H9 (cell line): ENCODE measurements at places on chromosomes 7 and 10.

DNA sequence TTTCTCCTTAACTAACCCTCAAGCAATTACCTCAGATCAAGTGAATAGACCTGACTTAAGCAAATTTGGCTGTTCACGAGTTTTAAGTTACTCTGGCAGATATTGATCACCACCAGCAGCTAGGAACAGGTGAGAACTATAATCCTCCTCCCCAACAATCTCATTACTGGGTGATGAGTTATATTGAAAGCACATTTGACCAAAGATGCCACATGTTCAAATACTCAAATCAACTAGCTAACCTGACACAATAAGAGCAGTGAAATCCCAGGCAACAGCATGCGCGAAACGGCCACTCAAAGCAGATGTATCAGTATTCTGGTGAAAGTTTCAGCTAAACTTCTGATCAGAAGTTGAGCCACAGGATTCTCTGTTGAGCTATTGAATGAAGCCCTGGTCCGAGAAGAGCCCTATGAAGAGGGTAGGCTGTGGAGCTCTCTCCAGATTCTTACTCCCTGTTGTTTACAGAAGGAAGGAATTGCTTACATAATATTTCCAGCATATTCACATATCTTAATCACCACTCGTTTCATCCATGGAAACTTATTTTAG is 52.6 kb downstream of the CAV1 start:
- no peak for DNase-seq

GRCh38 chr7:33054261-33054964 is 8.2 kb downstream of the NT5C3A start:
- no peak for DNase-seq

DNA sequence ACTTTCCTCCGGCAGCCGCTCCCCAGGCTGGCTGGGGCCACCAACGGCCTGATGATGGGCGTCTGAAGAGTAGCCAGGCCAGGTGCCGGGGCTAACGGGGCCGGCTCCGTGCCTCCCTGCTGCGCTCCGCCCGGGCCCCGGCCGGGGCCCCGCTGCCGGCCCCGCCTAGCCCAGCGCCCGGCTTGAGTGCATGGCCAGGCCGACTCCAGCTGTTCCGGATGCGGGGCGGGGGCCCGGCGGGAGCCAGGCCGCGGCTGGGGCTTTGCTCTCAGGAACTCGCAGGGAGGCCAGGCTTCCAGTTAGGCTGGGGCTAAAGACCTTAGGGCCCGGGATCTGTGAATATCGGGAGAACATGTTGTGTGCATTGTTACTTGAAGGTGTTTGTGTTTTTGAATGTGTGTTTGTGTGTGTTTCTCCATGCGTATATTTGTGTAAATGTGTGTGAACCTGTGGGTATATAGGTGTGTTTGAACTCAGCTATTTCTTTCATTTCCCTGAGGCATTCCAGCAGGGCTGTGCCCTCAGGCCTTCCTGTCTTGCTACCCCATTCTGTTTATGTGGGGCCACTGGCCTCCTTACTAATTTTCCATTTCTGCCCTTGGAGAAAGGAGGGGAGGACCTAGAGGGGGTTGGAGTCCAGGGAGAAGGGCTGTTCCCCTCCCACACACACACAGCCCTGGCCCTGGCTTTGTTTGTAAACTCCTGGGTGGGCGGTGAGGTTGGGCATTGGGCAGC is 1.1 kb upstream of the LBX1 start:
- DNase-seq: no peak

GRCh38 chr7:25647872-25648271 is 419.6 kb upstream of the NPVF start:
- no peak for DNase-seq

- no peak for DNase-seq
Measured at GRCh38 chr10:29499993-29500537, 134.7 kb downstream of the SVIL start.

DNA sequence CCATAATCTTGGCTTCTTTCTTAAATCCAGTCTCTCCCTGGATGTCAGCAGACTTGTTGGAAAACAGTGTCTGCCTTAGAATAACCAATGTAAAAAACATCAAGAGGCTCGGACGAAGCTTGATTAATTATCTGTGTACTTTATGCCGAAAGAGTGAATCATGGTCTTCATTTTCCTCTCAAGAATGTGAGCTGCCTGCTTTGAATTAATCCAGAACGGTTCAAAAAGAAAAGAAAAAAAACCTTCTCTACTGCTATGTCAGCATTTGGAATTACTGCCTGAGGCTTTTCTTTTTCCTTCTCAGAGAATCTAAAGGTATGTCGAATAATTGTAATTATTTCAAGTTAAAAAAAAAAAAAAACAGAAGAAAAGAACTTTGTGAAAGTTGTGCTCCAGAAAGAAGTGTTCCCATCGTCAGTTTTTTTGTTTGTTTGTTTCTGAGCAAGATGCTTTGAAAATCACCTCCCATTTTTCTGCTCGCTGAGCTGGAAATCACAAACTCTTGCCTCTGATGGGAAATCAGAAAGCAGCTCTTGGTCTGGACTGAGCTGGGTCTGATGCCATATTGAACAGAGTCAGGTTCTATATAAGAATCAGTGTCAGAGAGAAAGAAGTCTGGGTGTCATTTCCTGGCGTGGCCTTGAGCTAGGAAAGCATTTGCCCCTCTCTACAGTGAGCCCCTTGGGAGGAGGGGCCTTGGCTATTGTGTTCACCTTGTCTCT is 20.2 kb downstream of the PLPP4 start:
- DNase-seq: peak; percentile 9

DNA sequence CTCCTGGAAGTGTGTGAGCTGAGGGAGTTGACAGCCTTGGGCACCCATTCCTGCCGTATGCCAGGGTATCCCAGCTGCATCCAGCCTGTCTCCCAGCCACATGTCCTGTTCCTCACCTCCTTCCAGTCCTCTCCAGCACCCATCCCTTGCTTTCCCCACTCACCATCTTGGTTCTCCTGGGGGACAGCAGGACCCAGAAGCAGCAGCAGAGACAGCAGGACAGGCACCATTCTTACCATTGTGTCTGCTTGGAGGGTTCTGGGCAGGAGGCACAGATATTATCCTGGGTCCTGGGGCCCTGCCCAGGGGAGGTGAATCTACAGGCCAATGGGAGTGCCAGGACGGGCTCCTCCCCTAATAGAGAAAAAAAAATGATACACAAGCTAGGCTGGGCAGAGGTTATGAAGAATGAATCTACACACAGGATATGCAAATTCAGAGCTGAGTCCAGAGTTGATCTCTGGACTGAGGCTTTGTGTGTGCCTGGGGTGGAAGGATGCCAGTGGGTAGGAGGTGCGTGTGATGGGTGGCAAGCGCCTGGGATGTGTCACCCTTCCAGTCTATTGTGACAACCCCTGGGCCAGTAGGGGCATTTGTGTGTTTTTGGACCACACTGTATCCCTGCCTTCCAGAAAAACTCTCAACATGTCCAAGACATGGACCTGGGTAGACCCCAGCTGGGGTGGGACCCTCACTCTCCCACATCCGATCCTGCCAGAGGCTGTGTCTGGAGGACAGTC is at the start of gene AZGP1:
Gene AZGP1, minus strand, starts transcription at position 250 of the 740 bp plus-strand sequence. Its CDS starts 11 bp downstream, at position 239.
- no peak for DNase-seq

DNA sequence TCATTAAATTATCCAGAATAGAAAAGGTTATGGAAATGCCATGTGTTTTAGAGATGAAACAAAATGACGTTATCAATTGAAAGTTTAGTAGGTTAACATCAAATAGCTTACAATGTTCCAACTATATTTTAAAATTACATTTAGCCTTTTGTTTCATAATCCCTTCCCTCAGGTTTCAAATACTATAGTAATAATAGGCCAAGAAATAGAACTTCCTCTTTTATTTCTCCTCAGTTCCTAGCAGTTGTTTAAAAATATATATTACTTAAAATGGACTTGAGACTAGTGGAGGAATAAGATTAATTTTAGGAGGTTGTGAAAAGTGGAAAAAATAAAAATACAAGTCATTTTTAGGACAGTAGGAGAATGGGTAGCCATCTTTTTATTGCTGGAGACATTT is 16.4 kb upstream of the PDSS1 start:
- no peak for DNase-seq

- DNase-seq: no peak
Measured at GRCh38 chr7:116509982-116510579, 10.5 kb downstream of the CAV2 start.

- DNase-seq: no peak
Measured at GRCh38 chr7:123745437-123745836, 3.4 kb downstream of the WASL start.

GRCh38 chr10:63699785-63700613 is 178.8 kb downstream of the REEP3 start:
- no peak for DNase-seq

GRCh38 chr10:6200734-6201515 is 1.8 kb upstream of the PFKFB3 start:
- peak; percentile 41 for DNase-seq

- no peak for DNase-seq
Measured at GRCh38 chr7:71238581-71239295, 106.8 kb downstream of the GALNT17 start.

DNA sequence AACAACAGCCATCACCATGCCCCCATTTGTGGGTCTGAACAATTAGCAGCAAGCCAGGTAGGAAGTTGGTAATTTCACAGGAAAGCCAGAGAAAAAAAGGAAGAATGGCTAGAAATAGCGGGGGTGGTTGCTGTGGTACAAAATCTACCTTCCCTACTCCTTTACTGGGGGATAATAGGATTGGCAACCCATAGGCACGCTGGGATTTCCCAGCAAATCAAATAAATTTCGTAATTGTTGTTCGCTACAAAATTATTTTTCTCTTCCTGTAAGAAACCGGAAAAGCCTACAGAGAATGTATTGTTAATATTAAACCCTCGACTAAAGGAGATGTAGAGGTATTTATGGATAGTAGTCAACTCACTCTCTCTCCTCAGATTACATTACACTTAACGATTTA is 123.9 kb downstream of the DOCK4 start:
- no peak for DNase-seq

GRCh38 chr7:26556061-26556881 is 264.6 kb downstream of the SNX10 start:
- no peak for DNase-seq

DNA sequence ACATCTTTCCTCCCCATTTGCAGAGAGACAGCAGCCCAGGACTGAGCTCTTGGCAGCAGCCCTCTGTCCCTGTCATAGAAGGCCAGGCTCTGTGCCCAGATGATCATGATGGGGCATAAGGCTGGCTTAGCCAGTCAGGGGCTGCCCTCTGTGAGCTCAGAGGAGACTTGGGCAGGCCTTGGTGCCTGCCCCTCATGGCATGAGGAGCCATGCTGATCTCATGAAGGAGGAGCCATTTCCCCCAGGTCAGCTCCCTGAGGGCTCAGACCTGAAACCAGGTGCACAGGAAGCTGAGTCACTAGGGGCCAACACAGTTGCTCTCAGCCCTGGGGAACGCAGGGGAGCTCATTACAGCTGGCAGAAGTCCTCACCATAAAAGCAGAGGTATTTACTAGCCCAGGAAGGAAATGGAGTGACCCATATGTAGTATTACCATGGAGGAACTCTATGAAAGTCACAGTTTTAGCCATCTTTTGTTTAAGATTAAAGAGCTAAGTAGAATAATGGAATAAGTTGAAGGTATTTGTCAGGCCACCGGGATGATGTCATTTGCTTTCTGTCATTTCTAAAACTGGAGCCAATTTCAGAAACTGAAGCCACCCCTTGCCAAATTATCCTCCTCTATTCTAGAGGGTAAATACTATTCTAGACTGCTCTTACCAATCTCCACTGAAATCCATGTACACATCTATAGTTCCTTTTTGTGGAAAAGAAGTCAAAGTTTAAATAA is 362.4 kb upstream of the ZNF32 start:
- DNase-seq: no peak

GRCh38 chr7:27188386-27189294 is 3.6 kb upstream of the HOXA11 start:
- DNase-seq: peak; percentile 60

GRCh38 chr10:27241010-27241651 is 534 bp upstream of the ACBD5 start:
- DNase-seq: peak; percentile 55

- DNase-seq: no peak
Measured at GRCh38 chr7:156735851-156736250, 95.3 kb downstream of the RNF32 start.

- no peak for DNase-seq
Measured at GRCh38 chr10:58175990-58176900, 91.4 kb downstream of the IPMK start.

GRCh38 chr10:95782318-95782717 is 26.4 kb downstream of the ENTPD1 start:
- DNase-seq: no peak

- DNase-seq: no peak
Measured at GRCh38 chr7:2354939-2355704, 495 bp downstream of the EIF3B start.

DNA sequence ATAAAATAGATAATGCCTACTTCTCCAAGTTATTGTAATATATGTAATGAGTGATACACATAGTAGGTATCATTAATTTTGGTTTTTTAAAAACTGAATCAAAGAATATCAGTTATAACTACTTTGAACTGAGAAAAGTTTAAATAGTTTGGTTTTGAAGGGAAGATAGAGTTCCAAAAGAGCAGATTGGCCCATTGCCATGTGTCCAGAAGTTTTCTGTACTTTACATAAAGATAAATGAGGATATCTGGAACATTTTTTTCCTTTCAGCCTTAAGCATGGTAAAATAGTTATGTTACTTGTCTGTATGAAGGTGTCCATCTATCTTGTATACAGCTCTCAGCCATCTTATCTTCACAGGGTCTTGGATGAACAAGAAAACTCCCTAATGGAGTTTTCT is 97.9 kb upstream of the MXI1 start:
- DNase-seq: no peak
